Activated CD4-positive, alpha-beta T cell treated with anti-CD3 and anti-CD28 coated beads, Interleukin-2, amount 50 U/mL, for 48 hours (primary cell): ENCODE measurements at places on chromosomes 1 and 21.

- DNase-seq, result no peak
Measured at GRCh38 chr1:215040190-215040589, 42.3 kb upstream of the KCNK2 start.

DNA sequence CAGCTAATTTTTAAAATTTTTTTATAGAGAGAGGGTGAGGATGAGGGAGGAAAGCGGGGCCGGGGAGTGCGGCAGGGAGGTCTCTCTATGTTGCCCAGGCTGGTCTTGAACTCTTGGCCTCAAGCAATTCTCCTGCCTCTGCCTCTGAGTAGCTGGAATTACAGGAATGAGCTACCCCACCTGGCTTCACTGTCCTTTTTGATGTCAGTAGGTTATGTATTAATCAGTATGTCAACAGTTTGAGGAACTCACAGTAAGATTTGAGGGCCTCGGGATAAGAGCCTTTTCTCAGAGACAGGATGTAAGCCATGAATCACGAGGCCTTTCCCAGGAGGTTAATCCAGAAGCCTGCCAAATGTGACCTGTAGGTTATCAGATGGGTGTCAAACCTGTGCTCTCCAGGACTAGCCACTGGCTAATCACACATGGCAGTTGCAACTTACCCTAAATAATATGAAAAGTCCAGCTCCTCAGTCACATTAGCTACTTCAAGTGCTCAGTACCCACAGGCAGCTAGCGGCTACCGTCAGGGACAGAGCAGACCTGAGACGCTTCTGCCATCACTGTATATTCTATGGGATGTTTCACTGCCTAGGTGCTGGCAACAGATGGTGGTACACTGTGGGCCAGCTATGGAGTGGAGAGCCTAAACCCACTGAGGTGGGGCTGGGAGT, 33.1 kb downstream of the TRIM67 start:
- no peak for DNase-seq

GRCh38 chr1:54955359-54955758, 25.1 kb upstream of the TMEM61 start:
- DNase-seq, result no peak

- no peak for DNase-seq
Measured at GRCh38 chr1:162070094-162070748, 730 bp downstream of the NOS1AP start.

DNA sequence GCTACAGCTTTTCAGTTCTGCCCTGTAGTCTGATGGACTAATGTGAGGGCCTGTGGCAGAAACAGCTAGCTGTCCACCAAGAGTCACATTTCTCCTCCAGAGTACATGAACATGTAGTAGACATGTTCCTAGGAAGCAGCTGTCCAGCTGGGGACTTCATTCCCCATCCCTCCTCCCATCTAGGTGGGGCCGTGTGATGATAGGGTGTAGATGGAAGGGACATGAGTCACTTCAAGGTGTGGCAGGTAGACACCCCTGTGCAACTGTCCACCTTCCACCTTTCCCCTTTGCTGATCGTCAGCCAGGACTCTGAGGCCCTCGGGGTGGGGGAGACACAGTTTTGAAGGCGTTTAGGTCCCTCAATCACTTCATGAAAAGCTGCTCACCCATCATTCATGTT, 3.6 kb upstream of the RD3 start:
- DNase-seq, result no peak

GRCh38 chr1:103942029-103942428, 192.3 kb downstream of the AMY1C start:
- no peak for DNase-seq

DNA sequence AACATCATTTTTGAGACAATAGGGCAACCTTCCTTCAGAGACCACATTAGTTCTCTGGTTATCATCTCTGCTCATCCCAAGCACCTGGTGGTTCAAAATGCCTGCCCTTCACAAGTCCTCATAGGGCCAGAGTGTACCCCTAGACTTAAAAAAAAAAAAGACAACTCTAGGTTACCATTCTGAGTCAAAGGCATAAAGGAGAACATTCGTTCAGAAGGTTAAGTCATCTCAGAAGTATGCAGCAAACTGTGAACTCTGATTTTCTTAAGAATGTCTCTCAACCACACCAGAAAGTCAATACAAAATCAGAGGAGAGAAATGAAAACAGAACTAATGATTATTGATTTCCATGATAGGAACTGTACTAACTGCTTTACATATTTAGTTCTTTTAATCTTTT, 9.2 kb upstream of the BEND5 start:
- DNase-seq, result no peak

- DNase-seq, result no peak
Measured at GRCh38 chr1:164325786-164326185, 233.2 kb upstream of the PBX1 start.

GRCh38 chr1:227763246-227764018, 28.2 kb downstream of the SNAP47 start:
- no peak for DNase-seq

DNA sequence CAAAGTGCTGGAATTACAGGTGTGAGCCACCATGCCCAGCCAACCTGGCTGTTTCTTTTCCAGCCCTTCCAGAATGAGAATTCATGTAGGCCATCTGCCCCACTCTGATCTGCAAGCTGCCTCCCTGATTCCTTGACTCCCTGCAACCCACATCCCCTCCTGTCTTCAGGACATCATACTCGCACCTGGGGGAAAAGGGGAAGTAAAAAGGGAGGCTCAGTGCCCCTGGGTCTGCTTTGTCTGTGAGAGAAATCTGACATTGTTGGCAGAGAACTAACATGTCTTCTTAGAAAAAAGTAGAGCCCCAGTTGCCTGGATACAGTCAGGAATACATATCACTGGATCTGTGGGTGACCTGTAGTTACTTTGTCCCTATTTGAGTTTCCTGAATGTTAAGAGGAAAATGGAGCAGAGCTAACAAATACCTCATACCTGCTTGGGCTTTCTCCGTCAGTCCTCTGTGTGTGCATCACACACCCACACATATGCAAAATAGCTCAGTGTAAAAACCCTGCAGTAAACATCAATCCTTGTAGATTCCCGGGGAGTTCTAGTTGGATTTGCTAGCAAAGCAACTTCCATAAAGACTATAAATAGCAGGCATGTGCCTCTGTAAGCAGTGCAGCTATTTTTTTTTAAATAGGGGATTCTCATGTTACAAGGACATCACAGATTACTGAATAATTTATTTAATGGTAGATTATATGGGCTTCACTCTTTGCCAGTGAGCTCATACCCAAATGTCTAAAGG, 62.9 kb downstream of the TEX35 start:
- no peak for DNase-seq

GRCh38 chr21:39452970-39453342, 1.2 kb downstream of the SH3BGR start:
- DNase-seq, result no peak

- no peak for DNase-seq
Measured at GRCh38 chr1:187443939-187444338, 615.2 kb downstream of the PLA2G4A start.

DNA sequence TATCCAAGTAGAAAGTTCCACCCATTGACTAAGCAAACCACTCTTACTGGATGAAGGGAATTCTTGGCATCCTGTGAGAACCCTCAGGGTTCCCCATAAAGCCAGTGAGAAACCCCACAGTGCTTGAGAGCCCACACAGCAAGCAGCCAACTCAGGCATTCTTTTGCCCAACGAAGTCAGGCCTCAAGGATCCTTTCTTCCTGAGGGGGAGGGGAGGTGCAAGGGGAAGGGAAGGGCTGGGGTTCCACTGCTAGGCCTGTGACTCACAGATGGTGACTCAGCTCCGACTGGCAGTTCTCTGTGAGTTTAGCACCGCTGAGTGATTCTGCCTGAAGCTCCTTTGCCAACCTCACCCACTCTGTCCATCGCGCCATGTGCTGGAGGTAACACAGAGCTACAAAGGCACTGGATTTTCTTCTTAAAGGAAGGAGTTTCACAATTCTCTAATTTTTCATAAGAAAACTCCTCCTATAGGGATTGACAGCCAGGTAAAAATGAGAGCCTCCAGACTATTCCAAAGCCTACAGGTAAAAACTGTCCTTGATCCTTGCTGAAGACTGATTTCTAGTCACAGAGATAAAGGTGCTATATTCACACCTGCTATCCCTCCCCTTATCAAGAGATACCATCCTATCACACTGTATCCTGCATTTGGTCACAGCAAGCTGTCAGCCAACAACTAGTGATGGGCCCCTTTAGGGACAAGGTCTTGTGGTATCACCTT, 4.8 kb downstream of the ENO1 start:
- DNase-seq, result peak; percentile 86

GRCh38 chr21:15549671-15550070, 180.1 kb upstream of the USP25 start:
- DNase-seq, result no peak

- DNase-seq, result peak; percentile 6
Measured at GRCh38 chr1:162497104-162497722, 405 bp upstream of the UHMK1 start.

GRCh38 chr21:38945545-38946245, 140.0 kb downstream of the ETS2 start:
- no peak for DNase-seq
